ENCODE measurements at places on chromosomes 6 and 20.

DNA sequence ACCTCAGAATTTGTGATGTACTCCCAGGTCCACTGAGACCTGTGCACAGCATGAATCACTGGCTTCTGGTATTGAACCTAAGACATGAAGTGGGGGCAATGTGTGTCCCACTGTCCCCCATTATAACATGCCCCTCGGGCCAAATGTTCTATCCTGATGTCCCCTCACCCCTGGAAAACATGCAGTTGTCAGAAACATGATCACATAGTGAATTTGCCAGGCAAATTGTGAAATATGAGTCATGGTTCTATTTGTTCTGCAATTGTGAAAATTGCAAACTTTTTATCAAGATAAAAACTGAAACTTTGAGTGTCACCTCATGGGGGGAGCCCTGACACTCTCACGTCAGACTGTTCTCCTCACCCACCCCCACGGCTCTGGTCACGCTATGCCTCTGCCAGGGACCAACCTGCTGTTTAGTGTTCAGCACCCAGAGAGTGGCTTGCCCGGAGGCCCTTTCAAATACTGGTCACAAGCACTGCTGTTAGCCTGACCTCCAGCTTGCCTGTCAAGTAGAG is 305.3 kb downstream of the CLIC5 start:
- DNase-seq: no peak

DNA sequence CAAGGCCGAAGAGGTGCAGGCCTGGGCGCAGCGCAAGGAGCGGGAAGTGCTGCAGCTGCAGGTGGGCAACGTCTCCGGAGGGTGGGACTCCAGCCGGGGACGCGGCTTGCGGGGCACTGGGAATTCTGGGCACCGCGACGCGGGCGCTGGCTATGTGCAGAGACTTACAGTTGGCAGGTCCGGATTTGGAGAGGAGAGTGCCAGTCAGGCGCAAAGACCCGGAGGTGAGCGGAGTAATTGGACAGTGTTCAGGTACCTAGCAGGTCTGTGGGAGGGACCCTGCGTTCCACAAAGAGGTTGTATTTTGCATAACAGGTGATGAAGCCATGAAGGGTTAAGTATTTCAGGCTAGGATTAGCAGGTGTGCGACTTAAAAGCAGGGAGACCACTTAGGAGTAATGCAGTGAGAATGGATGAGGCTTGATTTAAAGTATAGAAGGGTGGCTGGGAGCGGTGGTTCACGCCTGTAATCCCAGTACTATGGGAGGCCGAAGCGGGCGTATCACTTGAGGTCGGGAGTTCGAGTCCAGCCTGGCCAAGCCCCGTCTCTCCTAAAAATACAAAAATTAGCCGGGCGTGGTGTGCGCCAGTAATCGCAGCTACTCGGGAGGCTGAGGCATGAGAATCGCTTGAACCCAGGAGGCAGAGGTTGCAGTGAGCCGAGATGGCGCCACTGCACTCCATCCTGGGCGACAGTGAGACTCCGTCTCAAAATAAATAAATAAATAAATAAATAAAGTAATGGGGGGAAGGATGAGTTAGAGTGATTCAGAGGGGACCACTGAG is 1.0 kb downstream of the MRPS26 start:
- peak; percentile 18 for DNase-seq

DNA sequence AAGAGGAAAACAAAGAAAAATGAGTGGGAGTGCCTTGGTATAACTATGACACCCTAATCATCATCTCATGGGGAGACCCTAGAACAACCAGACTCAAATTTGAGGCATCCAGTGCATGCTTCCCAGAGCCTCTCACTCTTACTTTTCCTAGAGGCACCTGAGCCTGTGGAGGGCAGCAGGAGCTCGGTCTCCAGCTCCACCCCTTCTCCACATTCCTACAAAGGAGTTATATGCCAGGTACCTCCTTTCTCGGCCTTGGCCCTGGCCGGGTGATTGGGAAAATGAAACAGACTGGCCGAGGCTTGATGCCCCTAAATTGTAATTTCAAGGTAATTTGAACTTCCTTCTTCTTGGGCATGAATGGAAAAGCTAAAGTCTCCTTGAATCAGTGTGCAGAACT is 761.2 kb upstream of the CHD6 start:
- no peak for DNase-seq

DNA sequence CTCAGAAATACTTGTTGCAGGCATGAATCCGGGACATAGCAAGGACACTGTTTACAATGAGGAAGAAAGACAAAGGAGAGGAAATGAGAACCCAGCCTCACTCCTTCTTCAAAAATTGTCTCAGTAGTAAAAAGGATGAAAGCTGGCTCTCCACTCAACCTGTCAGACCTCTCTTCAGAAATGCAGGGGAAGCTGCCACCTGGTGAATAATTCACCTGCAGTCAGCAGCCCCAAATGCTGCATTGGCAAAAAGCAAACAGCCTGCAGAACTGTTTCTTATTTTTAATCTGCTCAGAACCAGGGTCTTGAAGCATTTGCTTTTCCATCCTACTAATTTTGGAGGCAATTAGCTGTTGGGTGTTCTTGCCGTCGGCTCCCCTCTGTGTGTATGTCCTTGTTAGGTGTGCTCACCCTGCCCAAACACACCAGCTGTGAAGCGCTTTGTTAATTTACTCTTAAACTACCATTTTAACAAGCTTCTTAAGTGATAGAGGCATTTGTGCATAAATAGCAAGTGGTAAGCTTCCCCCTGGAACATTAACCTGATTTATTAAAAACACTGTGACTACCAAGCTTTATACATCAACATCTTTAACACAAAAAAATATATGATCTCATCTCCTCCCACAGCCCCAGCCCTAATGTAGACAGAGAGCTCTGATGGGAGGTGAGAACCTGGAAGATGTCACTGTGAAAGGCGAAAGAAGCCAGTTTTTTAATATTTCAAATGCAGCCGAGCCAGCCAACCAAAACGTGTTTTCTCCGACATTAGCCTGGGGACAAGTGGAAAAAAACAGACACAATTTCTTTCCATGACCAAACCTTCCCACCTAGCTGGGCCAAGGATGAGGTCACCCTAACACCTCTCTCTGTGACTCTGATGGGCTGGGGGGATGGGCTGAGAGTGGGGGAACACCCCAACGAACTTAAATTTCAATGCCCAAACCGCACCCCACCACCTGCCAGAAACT is 451.0 kb upstream of the SULF2 start:
- no peak for DNase-seq

- DNase-seq: no peak
Measured at GRCh38 chr6:14816116-14816859, 429.6 kb upstream of the JARID2 start.

- DNase-seq: no peak
Measured at GRCh38 chr20:50286609-50287008, 96.0 kb downstream of the CEBPB start.

- peak; percentile 38 for DNase-seq
Measured at GRCh38 chr6:127971945-127972391, 71.1 kb upstream of the THEMIS start.

- no peak for DNase-seq
Measured at GRCh38 chr6:159114569-159114968, 54.6 kb upstream of the FNDC1 start.

GRCh38 chr6:144659202-144660182 is 374.4 kb downstream of the UTRN start:
- no peak for DNase-seq

DNA sequence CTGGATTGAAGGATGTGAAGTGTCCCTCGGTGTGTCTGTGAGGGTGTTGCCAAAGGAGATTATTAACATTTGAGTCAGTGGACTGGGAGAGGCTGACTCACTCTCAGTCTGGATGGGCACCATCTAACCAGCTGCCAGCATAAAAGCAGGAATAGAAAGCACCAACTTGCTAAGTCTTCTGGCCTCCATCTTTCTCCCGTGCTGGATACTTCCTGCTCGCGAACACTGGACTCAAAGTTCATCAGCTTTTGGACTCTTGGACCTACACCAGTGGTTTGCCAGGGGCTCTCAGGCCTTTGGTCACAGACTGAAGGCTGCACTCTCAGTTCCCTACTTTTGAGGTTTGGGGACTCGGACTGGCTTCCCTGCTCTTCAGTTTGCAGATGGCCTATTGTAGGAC is 220.3 kb upstream of the LRFN2 start:
- no peak for DNase-seq

- DNase-seq: no peak
Measured at GRCh38 chr6:12111363-12111670, 99.2 kb downstream of the HIVEP1 start.

DNA sequence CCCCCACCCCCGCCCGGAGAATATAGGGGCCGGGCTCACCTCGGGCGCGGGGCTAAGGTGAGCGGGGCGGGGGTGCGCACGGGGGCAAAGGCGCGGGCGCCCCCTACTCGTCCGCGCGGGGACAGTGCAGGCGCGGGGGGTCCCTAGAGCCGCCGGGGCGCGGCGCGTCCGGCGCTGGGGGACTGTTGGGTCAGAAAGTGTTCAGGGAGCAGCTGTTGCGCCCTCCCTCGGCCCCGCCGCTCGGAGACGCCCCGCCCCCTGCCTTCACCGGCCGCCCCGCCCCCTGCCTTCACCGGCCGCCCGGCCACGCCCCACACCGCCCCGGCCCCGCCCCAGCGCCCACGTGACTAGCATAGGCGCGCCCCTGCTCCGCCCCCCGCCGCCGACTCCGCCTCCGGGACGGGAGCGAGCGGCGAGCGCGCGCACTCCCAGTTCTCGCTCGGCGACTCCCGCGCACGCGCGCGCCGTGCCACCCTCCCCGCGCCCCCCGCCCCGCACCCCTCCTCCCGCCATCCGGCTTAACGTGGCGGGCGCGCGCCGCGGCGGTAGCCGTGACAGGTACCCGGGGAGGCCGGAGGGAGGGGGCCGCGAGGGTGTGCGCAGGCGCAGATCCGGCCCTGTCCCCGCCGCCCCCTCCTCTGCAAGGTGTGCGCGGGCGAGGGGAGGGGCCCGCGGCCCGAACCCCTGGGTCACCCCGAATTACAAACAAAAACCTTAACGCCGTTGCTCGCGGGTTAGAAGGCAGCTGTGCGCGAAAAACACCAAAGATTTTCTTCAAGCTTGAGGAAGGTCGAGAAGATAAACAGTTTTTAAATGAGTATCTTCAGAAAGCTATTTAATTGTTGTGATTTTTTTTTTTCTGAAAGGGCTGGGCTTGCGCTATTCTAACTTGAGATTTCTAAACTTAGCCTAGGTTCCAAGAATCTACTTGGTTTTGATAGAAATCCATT is 704 bp upstream of the ZNF217 start:
- DNase-seq: peak; percentile 97

GRCh38 chr6:135675026-135675425 is 176.5 kb upstream of the PDE7B start:
- no peak for DNase-seq

GRCh38 chr6:20069021-20069522 is 143.2 kb downstream of the MBOAT1 start:
- DNase-seq: no peak

GRCh38 chr20:36741072-36741471 is 4.8 kb downstream of the NDRG3 start:
- no peak for DNase-seq

DNA sequence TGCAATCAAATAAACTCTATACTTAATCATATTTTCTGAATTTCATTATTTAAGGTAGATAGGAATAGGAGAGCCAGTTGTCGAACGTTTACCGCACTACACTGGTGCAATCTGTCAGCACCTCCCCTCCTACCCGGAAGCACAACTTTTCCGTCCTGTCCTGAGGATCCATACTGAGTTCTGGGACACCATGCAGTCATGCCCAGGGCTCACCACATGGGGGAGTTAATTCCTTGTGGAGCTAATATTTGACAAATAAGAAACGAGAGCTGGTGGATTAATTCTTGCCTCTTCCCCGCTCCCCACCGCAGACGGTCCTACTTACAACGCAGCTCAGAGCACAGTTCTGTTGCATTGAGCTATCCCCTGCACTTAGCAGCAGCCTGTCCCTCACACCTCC is 107.7 kb upstream of the RALGAPA2 start:
- no peak for DNase-seq

GRCh38 chr20:12957968-12958367 is 50.8 kb upstream of the SPTLC3 start:
- no peak for DNase-seq

DNA sequence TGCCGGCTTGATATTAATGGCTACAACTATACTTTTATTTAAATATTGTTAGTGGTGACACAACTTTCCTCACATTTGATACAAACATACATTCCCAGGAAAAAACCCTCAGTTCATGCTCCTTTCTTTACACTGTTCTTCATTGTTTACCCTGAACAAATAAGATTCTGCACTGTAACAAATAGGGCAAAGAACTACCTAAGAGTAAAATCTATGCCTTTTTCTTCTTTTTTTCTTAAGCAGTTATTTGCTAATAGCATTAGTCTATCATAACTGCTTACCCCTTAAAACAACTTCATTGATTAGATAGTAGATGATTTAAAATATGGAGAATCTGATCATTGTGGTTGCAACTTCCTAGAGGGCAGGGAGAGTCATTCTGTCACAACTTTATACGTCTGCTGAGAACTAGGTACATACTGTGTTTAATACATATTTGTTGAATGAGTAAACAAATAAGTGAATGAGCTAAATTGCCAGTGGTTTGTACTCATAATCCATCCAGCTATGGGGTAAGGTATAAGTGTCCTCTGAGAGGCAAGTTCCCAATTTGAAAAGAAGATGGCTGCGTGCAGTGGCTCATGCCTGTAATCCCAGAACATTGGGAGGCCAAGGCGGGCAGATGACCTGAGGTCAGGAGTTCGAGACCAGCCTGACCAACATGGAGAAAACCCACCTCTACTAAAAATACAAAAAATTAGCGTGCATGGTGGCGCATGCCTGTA is 161.0 kb downstream of the CDK19 start:
- no peak for DNase-seq

DNA sequence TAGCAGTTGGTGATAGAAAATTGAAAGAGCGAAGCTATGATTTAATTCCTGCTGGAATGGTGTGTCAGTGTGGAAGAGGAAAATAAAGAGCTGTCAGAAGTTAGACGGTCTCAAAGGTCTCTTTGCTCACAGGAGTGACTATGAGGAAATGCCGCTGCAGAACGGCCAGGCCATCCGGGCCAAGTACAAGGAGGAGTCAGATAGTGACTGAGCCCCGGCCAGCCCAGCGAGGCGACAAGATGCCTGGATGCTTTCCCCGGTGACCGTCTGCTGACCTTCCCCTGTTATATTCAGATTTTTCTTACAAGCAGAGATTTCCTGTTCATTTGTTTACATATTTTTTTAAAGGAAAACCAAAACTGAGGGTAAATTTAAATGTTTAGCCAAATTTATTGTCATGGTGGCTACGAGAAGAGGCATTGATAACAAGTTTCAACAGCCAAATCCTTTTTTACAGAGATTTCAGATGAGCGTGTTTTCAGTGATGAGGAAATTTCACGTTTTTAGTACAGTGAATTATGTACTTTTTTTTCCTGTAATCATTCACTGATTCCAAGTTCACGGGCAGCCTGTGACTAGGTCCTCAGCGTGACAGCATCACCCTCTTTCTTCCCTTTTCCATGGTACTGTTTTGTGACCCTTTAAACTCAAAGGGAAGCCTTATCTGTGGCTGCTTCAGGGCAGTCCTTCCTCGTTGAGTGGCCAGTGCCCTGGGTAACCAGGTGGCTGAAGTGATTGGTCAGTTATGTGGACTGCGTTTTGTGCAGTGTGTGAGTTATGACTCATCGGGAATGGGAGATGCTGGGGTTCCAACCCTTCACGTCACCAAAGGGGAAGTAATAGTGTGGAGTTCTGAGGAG is 12.6 kb downstream of the DYNLT1 start:
- DNase-seq: no peak

- DNase-seq: no peak
Measured at GRCh38 chr6:3208098-3208774, 19.2 kb downstream of the TUBB2B start.

- DNase-seq: no peak
Measured at GRCh38 chr6:116695401-116695800, 14.4 kb downstream of the KPNA5 start.

Data from T-helper 1 cell (primary cell).